ENCODE measurements at places on chromosomes 11 and 22.

DNA sequence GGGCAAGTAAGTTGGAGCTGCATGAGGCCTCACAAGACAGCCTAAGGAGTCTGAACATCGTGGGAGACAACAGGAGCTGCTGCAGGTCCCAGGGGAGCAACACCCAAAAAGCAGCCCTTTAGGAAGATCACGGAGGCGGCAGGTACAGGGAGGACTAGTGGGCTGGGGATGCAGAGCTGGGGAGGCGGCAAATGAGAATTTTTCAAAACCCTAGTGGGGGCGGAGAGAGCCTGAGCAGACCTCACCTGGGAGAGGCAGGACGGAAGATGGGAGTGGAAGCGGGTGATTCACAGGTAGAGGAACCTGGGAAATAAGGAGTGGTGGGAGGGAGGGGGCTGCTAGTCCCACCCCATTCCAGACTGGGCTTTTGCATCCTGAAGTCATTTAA lies 42.1 kb downstream of the DKK3 start:
- no peak for DNase-seq

DNA sequence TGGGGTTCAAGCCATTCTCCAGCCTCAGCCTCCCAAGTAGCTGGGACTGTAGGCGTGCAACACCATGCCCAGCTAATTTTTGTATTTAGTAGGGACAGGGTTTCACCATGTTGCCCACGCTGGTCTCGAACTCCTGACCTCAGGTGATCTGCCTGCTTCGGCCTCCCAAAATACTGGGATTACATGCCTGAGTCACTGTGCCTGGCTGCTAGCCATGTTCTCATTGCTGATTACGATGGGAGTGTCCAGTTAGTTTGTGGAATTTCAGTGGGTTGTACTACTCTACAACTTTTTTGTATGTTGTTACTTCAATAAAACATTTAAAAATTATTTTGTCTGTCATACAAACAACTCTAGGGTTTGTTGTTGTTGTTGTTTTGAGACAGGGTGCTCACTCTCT lies 4.8 kb upstream of the VPS11 start:
- peak; percentile 96 for DNase-seq

DNA sequence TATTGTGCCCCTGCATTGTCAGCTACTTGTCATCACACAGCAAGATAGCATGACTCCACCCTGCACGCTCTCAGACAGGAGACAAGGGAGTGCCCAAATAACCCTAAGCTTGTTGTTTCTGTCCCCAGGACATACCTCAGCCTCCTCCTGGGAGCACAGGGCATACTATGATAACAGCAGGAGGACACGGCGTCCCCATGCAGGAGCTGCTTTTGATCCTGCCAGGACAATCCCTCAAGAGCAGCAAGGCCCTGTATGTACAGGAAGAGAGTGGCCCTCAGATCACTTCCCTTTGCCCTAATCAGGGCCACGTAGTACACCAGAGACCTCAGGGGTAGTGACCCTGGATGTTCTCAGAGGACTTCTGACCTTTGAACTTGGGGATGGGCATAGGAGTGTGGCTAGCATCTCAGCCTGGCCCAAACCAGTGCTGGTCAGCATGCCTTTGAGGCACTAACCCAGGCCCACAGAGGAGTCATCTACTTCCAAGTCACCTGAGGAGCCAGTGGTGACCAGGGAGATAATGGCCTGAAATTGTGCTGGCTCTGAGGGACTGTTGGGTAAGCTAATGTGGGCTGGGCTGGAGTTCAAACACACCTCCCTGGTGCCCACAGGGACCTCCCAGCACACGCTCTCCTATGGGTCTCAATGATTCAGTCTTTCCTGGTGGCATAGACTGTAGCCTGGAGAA lies 9.2 kb downstream of the APOA4 start:
- DNase-seq, result no peak

DNA sequence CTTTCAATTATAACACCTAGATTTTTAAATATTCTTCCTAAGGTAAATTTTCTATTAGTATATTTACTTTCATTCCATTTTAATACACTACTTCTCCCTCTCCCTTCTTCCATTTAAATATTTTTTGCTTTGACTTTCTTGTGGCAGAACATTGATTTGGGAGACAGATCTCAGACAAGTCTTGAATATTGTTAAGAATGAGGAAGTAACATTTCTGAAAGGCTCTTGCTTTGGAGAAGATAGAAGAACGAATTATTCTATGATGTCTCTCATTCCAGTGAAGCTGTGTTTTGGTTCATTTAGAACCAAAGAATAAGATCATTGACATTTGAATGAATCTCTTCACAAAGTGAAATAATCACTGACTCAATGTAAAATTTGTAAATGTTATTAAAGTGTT lies 2.4 kb downstream of the IPO7 start:
- DNase-seq, result no peak

GRCh38 chr11:9861860-9862725 lies 198.2 kb downstream of the SWAP70 start:
- DNase-seq, result peak; percentile 68

GRCh38 chr11:2524446-2525165 lies 79.8 kb downstream of the KCNQ1 start:
- no peak for DNase-seq

DNA sequence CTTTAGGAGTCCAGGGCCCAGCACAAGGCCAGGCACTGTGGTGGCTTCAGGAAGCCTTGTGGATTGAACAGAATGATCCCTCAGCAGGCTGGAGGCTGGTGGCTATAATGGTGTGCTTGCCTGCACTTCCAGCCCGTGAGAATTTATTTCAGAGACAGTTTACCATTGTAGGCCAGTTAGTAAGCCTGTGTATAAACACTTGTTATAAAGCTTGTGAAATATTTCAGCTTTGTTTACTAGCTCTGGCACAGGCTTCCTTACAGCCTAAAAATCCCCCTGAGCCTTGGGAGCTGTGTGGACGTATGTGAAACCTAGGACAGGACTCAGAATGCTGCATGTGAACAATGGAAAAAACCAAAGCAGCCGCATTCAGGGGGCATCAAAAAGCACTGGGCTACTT lies 26.6 kb upstream of the ACER3 start:
- no peak for DNase-seq

DNA sequence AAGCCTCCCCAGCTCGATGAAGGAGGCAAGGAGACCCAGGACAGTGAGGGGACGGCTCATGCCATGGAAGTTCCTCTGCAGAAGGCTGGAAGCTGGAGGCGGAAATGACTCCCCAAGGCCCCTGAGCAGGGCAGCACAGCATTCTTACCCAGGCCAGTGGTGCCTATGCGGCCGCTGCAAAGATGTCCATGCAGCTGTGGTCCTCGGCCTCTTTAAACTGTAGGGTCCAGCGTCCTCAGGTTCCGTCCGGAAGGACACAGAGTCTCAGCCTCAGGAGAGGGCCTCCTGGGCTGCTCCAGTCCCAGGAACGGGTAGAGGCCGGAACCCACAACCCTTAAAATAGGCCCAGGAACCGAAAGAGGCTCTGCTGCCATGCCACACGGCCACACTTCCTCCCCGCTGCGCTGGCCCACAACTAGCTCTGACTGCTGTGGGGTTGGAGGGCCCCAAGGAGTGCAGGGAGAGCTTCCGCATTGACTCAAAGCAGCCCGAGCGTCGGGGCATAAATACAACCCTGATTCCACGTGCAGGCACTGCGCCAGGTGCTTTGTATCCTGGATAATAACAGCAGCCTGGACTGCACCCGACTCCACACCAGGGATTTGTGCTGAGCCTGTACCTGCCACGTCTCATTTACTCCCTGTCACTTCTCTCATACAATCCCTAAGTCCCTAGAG lies 5.5 kb downstream of the KIAA0930 start:
- DNase-seq, result no peak

DNA sequence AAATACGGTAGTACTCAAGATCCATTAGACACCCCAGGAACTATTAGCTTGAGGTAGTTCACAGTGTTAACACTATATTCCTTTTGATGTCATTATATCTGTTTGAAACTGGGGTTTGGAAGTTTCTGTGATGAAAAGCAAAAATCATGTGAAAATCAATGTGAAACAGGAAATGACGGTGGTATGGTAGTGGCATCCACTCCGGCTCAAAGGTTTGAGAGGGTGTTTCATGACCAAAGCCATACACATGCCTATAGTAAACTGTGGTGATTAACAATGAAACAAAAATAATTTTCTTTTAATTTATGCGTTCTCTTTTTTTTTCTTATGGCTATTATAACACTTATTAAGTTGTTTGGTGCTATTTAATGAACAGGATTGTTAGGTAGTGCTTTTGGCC lies 10.9 kb downstream of the RAB38 start:
- DNase-seq, result no peak

GRCh38 chr11:86575927-86576326 lies 96.5 kb downstream of the ME3 start:
- DNase-seq, result no peak

DNA sequence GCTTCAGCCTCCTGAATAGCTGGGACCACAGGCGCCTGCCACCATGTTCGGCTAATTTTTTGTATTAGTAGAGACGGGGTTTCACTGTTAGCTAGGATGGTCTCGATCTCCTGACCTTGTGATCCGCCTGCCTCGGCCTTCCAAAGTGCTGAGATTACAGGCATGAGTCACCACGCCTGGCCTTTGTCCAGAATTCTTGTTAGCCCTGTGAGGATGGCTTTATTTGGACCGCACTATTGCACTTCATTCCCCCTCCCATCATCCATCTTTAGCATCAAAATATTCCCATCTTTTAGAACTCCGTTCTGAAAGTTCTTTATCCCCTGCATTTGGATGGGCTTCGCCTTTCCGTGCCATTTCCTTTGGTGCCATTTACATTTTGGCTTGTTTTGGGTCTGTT lies 2.6 kb downstream of the SAMM50 start:
- DNase-seq, result no peak

Measured in hematopoietic multipotent progenitor cell treated with erythropoietin and hydrocortisone succinate and interleukin-3 and kit ligand, for 17 days (in vitro differentiated cells).